ENCODE measurements at places on chromosomes 1 and 21.

DNA sequence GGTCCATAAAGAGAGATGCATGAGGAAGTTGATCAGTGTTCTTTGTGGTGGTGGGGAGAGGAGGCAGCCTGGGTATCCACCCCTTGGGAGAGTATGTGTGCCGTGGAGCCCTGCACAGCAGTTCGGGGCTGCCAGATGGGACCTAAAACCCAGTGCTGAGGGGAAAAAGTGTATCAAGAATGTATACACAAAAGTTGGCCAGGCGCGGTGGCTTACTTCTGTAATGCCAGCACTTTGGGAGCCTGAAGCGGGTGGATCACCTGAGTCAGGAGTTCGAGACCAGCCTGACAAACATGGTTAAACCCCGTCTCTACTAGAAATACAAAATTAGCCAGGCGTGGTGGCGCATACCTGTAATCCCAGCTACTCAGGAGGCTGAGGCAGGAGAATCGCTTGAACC, 4.1 kb upstream of the TTC4 start:
- DNase-seq: no peak

- no peak for DNase-seq
Measured at GRCh38 chr1:84693785-84694184, 3.5 kb upstream of the SSX2IP start.

- DNase-seq: no peak
Measured at GRCh38 chr1:175410560-175410959, 218.0 kb upstream of the KIAA0040 start.

- DNase-seq: no peak
Measured at GRCh38 chr1:159800177-159800930, 1.8 kb upstream of the FCRL6 start.

- no peak for DNase-seq
Measured at GRCh38 chr1:82464362-82465001, 663.7 kb downstream of the ADGRL2 start.

All from AG04449 (cell line).